ENCODE measurements at places on chromosomes 7 and 10.

DNA sequence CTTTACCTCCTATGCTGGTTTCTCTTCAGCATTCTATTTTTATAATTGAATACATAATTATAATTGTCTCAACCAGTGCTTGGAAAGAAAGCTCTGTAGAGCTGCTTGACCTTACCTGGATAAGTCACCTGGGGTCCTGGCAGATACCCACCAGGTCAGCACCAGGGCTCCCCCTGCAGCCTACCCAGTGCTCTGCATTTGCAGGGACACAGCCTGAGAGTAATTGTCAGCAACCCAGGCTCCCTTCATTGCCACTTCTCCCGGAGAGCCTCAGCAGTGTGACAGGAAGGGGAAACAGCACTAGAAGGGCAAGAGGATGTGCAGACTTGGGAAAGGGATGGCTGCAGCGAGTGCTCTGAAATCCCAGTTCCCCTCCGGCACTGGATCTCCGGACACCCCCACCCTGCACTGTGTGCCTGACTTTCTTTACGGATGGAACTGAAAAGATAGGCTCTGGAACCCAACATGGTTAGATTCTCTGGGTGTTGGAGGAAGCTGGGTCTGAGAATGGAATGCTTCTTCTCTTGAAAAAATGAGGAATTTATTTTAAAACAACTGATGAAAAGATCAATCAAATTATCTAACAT is 11.4 kb upstream of the PAX4 start:
- no peak for DNase-seq

DNA sequence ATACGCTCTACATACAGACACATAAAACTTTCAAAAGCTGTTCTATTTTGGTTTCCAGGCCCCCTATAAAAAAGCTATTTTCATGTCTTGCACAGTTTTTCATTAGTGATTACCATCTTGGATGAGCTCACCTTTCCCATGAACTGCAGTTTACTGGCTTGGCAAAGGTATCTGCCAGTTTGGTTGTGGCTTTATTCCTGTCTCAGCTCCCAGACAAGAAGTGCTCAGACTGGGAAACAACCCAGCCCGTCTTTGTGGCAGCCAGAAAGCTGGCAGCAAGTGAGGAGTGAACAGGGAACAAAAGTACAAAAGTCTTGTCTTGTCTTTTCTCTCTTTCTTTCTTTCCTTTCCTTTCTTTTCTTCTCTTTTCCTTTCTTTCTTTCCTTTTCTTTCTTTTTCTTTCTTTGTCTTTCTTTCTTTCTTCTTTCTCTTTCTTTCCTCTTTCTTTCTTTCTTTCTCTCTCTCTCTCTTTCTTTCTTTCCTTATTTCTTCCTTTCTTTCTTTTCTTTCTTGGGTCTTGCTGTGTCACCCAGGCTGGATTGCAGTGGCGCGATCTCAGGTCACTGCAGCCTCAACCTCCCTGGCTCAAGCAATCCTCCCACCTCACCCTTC is 138.8 kb downstream of the CFAP58 start:
- DNase-seq = no peak

GRCh38 chr7:118264836-118265235 is 40.3 kb downstream of the ANKRD7 start:
- no peak for DNase-seq

DNA sequence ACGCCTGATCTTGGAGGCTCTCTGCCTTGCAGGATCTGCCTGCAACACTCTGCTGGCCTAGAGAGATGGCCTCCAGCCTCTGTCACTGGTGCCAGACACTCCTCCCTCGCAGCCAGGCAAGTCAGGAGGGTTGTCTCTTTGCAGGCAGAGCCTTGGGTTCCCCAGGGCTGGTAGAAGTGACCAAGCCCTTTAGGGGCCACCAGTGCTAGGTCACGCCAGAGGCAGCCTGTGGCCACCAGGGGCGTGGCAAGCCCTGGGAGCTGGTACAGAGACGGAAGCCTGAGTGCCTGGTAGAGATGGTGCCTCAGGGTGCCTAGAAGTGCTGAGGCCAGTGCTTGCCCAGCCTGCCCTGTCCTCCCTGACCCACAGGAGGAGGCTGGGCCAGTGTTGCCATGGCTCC is 9.1 kb downstream of the ADCYAP1R1 start:
- DNase-seq = no peak
